ENCODE measurements at places on chromosomes 5 and 9. TPM values are rescaled to one million over a fixed set of nuclear protein-coding genes. Genes with fewer than 3 reads are reported as not detected.

- DNase-seq, result no peak
These were observed 81.5 kb upstream of the ARAP3 start for GRCh38 chr5:141763541-141763940.

DNA sequence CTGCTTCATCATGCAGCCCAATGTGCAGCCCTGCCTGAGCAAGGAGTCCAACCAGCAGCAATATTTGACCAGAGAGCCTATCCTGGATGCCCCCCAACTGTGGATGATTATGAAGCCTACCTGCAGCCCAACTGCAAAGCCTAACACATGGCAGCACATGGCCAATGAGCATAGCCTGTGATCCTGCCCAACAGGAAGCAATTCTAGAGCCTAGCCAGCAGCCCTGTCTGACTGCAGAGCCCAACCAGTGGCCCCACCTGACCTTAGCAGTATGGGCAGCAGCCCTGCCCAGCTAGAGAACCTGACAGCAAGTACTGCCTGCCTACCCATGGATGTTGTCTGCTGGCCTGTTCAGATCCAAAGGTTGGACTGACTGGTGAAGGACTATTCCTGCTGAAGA is 97.3 kb upstream of the SH3GL2 start:
- DNase-seq, result no peak

DNA sequence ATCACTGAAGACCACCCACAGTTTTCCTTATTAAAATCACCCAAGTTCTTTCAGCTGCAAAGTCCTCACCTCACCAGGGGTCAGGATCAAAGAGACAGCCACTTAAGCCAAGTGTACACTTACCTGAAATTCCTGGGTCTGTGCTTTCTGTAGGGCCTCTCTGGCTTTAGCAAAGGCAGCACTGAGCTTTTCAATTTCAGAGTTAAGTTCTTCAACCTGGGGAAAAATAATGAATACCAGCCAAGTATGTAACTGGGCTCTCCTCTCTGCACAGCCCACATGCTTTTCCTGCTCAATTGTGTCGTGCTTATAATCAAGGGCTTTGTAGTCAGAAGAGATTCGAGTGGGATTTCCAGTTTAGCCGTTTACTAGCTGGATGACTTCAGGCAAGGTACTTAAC is 55.1 kb downstream of the CDK5RAP2 start:
- no peak for DNase-seq

- no peak for DNase-seq
These were observed 21.0 kb downstream of the PDCD1LG2 start for GRCh38 chr9:5531101-5531882.

GRCh38 chr5:32767948-32768467 is 56.9 kb downstream of the NPR3 start:
- no peak for DNase-seq

GRCh38 chr5:92144824-92145223 is 761.7 kb upstream of the ARRDC3 start:
- no peak for DNase-seq

GRCh38 chr9:19511694-19512093 is 102.9 kb downstream of the ACER2 start:
- DNase-seq, result no peak

- DNase-seq, result no peak
These were observed 639 bp upstream of the SLC2A8 start for GRCh38 chr9:127396253-127396807.

GRCh38 chr9:121294151-121294743 is 26.3 kb downstream of the GSN start:
- DNase-seq, result no peak

GRCh38 chr9:116715751-116716150 is 28.6 kb downstream of the TRIM32 start:
- no peak for DNase-seq

Gene ANGPTL2
- total RNA-seq, result not detected

Gene ADAMTS2
- total RNA-seq, result not detected
